ENCODE measurements at places on chromosomes 6 and 20. TPM values are rescaled to one million over a fixed set of nuclear protein-coding genes. Genes with fewer than 3 reads are reported as not detected.
A peak's percentile ranks its signal among the peaks of the same experiment; 100 is the strongest.

DNA sequence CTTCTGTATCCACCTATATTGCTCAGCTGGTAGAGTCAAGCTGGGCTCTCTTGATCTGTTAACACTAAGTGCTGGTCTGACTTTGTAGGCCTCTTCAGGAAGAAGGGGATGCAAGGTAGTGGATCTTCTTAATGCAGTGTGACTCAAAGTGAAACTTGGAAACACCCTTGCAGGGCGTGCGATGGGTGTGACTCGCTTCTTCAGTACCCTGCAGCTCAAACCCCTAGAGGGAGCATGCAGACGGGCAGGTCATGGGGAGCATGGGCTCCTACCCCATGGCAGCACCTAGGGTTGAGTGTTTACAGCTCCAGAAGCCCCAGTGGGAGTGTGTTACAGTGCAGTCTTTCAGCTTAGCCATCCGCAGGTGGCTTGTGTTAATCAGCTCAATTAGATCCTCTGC lies 757 bp upstream of the SAMD3 start:
- no peaks in the 10 kb centered on the region for H3K36me3 ChIP-seq
- no peaks in the 10 kb centered on the region for H3K4me1 ChIP-seq
- H3K27ac ChIP-seq: no peak overlapping the region
- no peaks in the 10 kb centered on the region for H3K27me3 ChIP-seq
- H3K4me3 ChIP-seq: no peak overlapping the region
- DNase-seq: no peak

DNA sequence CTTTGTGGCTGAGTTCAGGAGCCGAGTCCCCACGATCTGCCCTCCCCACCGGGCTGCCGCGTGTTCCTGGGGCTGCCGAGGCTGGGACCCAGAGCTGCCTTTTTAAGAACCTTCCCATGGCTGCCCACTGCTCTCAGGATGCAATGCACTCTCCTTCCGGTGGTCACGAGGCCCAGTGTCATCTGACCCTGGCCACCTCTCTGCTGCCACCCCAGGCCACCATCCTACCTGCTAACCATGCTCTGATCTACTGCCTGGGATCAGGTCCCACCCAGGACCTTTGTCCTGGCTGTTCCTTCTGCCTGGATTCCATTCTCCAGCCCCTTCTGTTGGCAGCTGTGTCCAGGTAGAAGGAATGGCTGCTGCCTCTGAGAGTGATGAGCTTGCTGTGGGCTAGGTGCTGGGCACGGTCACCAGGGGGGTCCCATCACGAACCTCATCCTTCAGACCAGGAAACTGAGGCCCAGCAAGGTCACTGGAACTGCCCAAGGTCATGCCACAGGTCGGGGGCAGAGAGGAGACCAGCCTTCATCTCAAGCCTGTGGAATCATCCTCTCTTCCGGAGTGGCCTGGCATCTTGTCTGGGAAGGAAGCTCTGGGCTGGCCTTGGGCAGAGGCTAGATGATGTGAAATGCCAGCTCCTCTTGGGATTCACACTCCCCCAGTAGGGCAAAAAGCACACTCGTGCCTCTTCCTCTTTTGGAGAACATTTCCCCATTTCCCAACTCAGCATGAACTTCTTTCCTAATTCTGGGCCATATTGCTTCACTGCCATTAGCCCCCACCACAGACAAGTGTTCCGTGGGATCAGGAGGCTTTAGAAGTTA lies 20.5 kb downstream of the PCK1 start:
- DNase-seq: no peak
- H3K27me3 ChIP-seq: peaks cover 12% of the 10 kb centered on the region
- no peaks in the 10 kb centered on the region for H3K4me1 ChIP-seq
- peak overlapping the region; percentile 31 for H3K4me3 ChIP-seq

- no peak for DNase-seq
- no peak overlapping the region for H3K27ac ChIP-seq
- no peaks in the 10 kb centered on the region for H3K4me1 ChIP-seq
- no peaks in the 10 kb centered on the region for H3K36me3 ChIP-seq
- no peaks in the 10 kb centered on the region for H3K27me3 ChIP-seq
Observed at GRCh38 chr6:164114651-164115050, 700.1 kb downstream of the QKI start.

DNA sequence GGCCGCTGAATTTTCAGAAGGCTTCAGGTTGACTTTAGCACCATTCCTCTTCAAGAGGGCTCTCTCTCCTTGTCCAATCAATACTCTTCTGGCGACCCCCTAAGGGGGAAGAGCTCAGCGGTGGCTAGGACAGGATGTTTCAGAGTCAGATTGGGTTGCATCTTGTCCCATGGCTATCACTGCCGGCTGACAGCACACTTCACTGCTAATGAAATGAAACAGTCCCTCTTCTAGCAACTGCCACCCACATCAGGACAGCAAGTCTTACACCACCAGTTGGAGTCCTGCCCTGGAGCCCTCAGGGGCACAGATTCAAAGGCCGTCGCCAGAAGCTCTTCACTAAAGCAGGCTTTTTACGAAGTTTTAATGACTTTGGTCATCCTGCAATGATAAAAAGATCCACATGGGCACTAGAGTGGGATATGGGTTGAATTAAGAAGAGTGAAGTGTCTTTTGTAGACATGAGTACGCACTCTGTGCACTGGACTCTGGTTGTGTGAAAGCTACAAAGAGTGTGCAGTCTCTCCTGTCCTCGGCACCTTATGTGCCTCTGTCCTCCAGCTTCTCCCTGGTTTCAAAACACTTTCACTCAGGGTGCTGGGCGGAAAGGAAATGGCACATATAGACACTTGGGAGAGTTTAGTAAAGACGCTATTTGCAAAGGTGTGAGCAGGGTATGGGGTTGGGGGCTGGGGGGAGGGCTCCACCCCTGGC lies 66.1 kb upstream of the SLC22A16 start:
- peaks cover 11% of the 10 kb centered on the region for H3K4me1 ChIP-seq
- DNase-seq: no peak
- peaks cover 8% of the 10 kb centered on the region for H3K27me3 ChIP-seq

Gene RNASET2
- 11.6 TPM for total RNA-seq

Gene ZSWIM3
- total RNA-seq: 6.7 TPM

Measured in endothelial cell (in vitro differentiated cells).